ENCODE measurements at places on chromosomes 11 and 22. TPM values are rescaled to one million over a fixed set of nuclear protein-coding genes. Genes with fewer than 3 reads are reported as not detected.
A peak's percentile ranks its signal among the peaks of the same experiment; 100 is the strongest.

GRCh38 chr11:115084231-115084630 is 405.9 kb downstream of the NXPE2 start:
- no peak for DNase-seq

DNA sequence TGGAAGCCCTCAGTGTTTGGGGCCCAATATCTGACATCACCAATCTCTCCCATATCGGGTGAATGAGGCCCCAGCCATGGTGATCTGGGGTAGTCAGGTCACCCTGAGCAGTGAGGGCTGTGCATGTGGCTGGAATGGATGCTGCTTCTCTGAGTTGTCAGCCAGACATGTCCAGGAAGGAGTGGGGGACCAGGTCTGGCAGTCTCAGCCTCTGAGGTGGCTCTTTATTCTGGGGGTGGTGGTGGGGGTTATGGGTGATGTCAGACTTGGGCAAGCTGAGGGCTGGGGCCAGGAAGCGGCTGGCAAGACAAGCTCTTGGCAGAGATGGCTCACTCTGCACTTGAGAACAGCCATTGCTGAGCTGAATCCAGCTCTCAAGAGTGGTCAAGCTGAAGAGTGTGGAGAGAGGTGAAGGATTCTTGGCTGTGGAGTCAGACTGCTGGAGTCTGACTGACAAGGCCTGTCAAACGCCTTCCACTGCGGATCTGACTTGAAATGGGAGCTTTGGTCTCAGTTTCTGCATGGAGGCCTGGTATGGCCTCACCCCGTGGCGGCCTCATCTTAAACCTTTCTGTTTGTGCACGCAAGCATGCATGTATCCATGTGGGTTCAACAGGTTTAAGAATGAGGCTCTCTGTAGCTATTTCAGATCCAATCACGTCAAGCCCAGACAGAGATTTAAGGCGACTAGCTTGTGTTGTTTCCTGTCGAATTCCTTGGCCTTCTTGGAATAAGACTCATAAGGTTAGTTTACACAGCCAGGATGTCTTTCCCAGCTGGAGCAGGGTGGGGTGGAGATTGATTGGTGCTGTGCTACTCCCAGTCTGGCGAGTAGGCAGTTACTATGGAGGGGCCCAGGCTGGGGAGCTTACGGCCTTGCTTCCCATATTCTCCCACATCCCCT is 83.9 kb upstream of the TIMP3 start:
- DNase-seq, result no peak

DNA sequence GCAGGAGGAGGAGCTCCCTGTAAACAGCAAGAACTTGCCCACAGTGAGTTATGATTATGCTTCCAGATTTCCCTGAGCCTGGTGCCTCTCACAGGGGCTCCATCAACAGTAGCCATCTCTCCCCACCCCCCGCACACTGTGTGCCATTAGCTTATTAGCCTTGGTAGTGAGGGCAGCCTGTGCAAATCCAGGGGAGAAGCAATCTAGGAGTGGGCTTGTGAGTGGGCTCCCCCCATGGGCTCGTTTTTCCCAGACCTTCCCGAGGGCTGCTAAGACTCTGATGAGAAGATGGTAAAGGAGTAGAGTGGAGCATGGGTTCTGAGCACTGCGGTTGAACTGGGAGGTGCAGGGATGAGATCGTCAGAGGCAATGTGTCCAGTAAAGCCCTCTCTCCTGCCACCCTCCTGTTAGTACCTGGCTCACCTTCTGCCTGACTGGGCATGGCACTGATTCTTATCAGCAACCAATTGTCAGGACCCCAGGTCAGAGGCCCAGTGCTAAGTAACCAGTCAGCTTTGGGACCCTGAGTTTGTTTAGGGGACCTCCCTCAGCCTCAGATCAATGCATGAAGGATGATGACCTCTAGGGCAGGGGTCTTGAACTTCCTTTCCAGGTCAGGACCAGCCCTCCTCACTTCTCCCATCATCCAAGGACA is 38.4 kb upstream of the TP53I11 start:
- no peak for DNase-seq

Gene MAJIN
- 0.90 TPM for polyA plus RNA-seq

Gene CCDC88B
- polyA plus RNA-seq, result 3.2 TPM

GRCh38 chr22:33426451-33426850 is 368.3 kb upstream of the SYN3 start:
- no peak for DNase-seq

Gene MUC2
- 0.01 TPM for polyA plus RNA-seq

GRCh38 chr11:113644605-113645004 is 61.5 kb downstream of the TMPRSS5 start:
- no peak for DNase-seq

Gene CLMP
- polyA plus RNA-seq, result 25.2 TPM

Gene KCNE3
- 29.7 TPM for polyA plus RNA-seq

GRCh38 chr11:46692450-46692849 is 8.0 kb downstream of the ARHGAP1 start:
- DNase-seq, result no peak

DNA sequence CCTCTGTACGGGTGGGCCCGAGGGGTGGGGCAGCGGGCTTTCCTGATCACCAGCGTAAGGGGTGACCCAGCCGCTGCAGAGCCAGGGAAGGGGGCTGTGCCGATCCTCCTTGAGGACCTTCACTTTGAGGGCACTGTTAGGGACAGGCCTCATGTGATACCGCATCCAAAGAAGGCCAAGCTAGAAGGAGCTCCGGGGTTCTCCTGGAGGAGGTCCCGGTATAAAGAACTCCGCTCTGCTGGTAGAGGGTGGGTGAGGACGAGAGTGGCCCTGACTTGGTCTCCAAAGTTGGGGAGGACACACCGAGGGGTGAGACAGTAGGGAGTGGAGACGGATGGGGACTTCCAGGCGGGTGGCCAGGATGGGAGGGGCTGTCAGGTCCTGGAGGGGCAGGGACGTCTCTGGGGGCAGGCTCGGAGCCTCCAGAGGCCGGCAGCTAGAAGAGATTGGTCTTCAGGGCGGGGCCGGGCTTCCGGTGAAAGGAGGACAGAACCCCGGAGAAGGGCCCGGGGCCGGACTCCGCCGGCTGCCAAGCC is 4.6 kb downstream of the PHOX2A start:
- DNase-seq, result no peak

GRCh38 chr22:29073618-29074275 is 912 bp downstream of the KREMEN1 start:
- DNase-seq, result no peak

Gene LDHAL6A
- polyA plus RNA-seq, result 1.4 TPM

GRCh38 chr11:68840661-68841653 is 759 bp downstream of the CPT1A start:
- DNase-seq, result no peak

Gene SVIP
- polyA plus RNA-seq, result 44.5 TPM

GRCh38 chr11:86477495-86478155 is 102.9 kb downstream of the CCDC81 start:
- peak; percentile 47 for DNase-seq

GRCh38 chr11:40281052-40281580 is 1178.3 kb downstream of the LRRC4C start:
- no peak for DNase-seq

All from right renal pelvis (tissue), 4 donors.